ENCODE measurements at places on chromosomes 3 and 15.

- no peaks in the 10 kb centered on the region for H3K27me3 ChIP-seq
- no peaks in the 10 kb centered on the region for H3K4me1 ChIP-seq
- no peak overlapping the region for H3K27ac ChIP-seq
- no peak overlapping the region for H3K4me3 ChIP-seq
- no peak for DNase-seq
These were observed 59.9 kb upstream of the RASGRP1 start for GRCh38 chr15:38624244-38625205.

DNA sequence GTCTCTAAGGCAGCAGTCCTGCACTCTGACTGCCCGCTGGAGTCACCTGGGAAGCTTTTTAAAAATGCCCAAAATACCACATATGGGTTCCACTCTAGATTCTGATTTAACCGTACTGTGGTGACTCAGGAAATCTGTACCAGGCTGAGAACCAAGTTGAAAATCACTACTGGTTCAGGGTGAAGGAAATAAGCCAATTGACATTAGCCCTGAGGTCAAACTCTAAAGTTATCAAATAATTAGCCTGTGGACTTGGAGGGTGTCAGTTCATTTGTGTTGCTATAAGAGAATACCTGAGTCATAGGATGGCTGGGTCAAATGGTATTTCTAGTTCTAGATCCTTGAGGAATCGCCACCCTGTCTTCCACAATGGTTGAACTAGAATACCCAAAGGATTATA is 321.7 kb upstream of the ROPN1 start:
- no peak overlapping the region for H3K27ac ChIP-seq
- no peak overlapping the region for H3K4me3 ChIP-seq
- no peak for DNase-seq
- H3K27me3 ChIP-seq = no peaks in the 10 kb centered on the region

GRCh38 chr3:18469775-18470174 is 44.6 kb upstream of the SATB1 start:
- H3K27ac ChIP-seq = no peak overlapping the region
- no peak overlapping the region for H3K4me3 ChIP-seq
- no peaks in the 10 kb centered on the region for H3K36me3 ChIP-seq
- H3K4me1 ChIP-seq = no peaks in the 10 kb centered on the region
- DNase-seq = no peak

GRCh38 chr3:168495270-168495669 is 399.5 kb upstream of the GOLIM4 start:
- H3K27me3 ChIP-seq = no peaks in the 10 kb centered on the region
- no peak overlapping the region for H3K27ac ChIP-seq
- H3K36me3 ChIP-seq = no peaks in the 10 kb centered on the region
- no peaks in the 10 kb centered on the region for H3K4me1 ChIP-seq
- no peak for DNase-seq

- no peak overlapping the region for H3K27ac ChIP-seq
- H3K4me3 ChIP-seq = no peak overlapping the region
- H3K4me1 ChIP-seq = no peaks in the 10 kb centered on the region
- DNase-seq = no peak
- no peaks in the 10 kb centered on the region for H3K36me3 ChIP-seq
These were observed 260.6 kb downstream of the ARRDC4 start for GRCh38 chr15:98221144-98221543.

DNA sequence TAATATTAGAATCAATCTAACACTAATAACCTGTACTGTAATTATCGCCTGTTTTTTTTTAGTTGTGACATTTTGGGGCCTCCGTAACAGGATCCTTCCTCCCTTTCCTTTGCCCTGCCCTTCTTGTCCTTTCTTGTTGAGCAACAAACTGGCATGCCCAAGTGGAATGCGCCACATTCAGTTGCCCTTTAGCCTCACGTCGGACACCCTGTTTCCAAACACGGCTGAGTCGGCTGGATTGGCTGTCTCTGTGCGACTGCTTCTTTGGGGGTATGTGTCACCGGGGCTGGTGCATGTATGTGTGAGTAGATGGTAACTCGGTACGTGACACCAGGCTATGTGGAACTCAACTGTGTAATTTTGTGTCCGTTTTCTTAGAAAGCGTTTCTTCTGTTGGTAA is 24.1 kb downstream of the TRAK1 start:
- no peaks in the 10 kb centered on the region for H3K36me3 ChIP-seq
- H3K4me1 ChIP-seq = peaks cover 38% of the 10 kb centered on the region

DNA sequence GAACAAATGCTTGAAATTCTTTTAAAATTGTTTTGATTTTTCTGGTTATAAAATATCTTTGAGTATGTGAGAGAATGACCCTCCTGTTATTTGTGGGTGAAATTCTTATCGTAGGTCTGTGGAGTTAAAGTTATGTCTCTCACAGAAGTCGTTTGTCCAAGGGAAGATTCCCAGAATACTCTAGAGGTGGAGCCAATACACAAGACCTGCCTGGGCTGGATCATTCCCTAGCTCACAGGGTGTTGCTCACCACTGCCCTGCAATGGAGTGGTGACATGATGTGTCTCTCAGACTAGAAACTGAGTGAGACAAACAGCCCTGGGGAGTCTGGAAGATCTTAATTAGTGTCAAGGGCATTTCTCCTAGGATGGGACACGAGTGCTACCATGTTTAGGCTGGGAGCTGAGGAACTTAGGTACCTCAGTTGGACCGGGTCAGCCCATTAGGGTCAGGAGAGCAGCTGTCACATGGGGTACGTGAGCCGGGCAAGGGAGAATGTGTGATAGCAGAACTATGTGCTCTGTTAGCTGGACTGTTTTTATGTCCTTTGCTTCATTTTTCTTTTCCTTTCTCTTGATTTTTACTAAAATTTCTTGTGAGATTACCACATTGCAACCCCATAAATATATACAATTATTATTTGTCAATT is 53.6 kb upstream of the MYO5C start:
- no peaks in the 10 kb centered on the region for H3K4me1 ChIP-seq
- H3K27me3 ChIP-seq = no peaks in the 10 kb centered on the region
- peaks cover 34% of the 10 kb centered on the region for H3K36me3 ChIP-seq
- no peak for DNase-seq

Data from vagina (tissue), 2 donors.